ENCODE measurements at places on chromosomes 16 and 17. TPM values are rescaled to one million over a fixed set of nuclear protein-coding genes. Genes with fewer than 3 reads are reported as not detected.

DNA sequence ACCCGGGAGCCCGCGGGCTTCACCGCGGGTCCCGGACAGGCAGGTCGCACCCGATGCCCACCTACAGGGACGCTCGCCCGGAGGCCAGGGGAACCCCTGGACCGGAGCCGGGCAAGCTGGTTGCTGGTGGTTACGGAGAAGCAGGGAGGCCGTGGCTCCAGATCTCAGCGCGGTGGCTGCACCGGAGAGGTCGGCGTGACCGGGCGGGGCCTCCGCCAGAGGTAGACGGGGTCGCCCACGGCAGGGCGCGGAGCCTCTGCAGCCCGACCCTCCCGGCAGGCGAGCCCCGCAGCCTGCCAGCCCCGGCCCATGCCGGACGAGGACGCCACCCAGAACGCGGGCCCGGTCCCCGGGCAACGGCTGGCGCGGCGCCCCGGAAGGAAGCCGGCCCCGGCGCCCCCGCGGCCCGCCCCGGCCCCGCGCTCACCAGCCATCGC lies 341 bp downstream of the PCYT2 start:
- no peak for DNase-seq

DNA sequence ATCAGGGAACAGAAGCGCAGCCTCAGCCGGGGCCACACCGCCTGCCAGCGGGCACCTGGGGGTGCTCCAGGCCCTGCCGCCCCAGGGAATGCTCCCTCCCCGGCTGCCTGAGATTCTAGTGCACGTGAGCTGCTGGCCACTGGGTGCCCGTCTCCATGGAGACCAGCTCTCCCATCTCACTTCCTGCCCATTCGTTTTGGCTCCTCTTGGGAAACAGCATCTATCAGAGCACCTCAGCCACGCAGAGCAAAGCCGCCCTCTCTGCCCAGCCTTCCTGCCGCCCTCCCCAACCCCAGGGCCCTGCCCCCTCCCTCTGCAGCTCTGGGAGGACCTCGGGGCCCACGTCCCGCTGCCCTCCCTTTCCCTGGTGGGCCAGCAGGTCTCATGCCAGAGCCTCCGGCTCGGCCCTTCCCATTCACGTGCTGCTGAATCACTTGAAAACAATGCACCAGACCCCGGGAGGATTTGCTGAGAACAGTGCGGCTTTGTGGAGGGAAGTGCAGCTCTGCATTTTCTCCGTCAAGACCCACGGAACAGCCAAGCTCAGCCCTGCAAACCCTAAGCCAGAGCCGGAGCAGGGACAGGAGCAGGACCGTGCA lies 19.4 kb downstream of the CEP295NL start:
- DNase-seq, result peak; percentile 100

DNA sequence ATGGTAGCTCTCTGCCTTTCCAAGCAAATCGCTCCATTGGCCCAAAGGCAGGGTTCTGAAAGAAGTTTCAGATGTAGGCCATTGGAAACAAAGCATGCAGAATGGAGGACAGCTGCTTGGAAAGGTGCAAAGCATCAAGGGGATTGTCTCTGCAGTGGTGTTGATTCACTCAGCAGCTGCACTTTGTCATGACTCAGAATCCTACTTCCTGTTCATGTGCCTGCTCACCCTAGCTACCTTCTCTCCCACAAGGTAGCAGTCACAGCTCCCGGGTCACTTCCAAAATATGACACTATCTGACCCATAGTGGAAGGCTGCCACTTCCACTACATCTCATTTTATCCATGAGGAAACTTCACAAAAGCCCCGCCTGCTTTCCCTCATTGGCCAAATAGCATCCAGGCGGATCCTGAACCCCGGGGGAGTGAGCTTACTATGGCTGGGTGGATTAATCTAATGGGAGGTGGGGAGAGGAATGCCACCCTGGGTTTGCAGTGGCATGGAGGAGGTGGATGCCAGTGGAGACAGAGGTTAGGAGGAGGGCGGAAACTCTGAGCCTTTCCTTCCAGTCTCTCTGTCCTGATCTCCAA lies 74.7 kb upstream of the NKD1 start:
- DNase-seq, result no peak

GRCh38 chr16:11992008-11992584 lies 15.6 kb downstream of the SNX29 start:
- DNase-seq, result no peak

GRCh38 chr16:21713549-21714368 lies 50.0 kb downstream of the OTOA start:
- DNase-seq, result no peak

- DNase-seq, result no peak
Observed at GRCh38 chr17:80990921-80991644, 558 bp upstream of the CHMP6 start.

DNA sequence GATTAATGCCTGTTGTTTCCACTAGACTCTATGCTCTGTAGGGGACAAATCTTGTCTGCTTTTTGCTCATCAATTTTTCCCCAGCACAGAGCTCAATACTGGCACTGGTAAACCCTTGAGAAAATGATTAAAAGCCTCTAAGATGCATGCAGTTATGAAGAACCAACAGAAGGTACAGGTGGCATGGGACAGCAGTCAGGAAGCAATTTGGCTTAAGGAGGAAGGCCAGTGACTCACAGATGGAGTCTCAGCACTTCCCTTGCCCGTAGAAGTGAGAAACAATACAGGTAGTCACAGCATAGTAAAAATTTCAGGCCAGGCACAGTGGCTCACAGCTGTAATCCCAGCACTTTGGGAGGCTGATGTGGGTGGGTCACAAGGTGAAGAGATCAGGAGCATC lies 504.7 kb upstream of the RBFOX1 start:
- DNase-seq, result no peak

- peak; percentile 41 for DNase-seq
Observed at GRCh38 chr17:48523010-48523409, 7.8 kb downstream of the HOXB1 start.

DNA sequence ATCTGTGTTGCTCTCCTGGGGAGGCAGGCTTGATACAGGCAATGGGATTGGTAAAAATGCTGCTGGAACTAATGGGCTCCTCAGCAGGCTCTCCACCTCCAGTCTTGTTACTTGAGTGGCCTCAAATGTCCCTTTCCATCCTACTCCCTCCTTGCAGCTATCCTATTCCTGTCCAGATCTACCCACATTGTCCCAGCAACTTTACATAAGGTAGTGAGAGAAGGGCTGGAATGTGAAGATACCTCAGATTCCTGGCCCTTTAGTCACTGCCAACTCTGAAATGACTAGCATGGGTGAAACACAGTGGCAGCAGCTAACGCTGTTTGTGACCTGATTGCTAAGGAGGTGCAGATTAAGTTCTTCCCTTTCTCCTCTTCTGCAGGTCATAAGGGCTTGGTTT lies 210.1 kb upstream of the HS3ST4 start:
- DNase-seq, result no peak

DNA sequence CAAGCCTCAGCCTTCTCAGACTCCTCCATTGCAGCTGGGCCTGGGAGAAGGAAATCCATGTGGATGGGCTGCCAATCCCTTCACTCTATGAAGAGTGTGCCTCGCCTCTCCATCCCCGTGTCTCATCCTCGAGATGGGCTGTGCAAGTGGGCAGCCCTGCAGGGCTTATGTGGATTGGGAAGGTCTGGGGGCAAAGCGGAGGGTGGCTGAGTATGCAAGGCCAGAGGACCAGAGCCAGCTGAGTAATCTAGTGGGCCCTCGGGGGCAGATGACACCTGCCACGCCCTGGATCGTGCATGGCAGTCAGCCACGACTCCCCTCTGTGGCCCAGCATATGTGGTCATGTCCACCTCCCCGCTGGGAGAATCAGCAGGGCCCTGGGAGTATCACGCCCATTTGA lies 78.9 kb downstream of the IRX5 start:
- DNase-seq, result no peak

DNA sequence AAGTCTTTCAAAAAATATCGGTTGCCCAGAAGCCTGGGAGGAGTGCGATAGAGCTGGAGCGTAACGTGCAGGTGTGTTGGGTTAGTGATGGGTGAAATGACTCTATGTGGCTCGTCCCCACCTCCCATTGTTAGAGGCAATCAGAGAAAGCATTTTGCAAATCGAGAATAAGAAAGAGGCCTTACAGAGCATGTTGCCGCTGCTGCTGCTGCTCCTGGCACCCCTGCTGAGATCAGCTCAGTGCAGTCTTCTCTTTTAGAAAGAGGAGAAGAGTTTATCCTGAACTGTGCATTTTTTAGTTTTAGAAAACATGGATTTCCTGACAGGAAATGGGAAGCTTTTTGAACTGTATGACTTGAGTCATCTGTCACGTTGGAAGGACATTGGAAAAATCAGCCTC lies 774.5 kb upstream of the RBFOX1 start:
- DNase-seq, result no peak

GRCh38 chr17:34763728-34764665 lies 184.6 kb downstream of the TMEM132E start:
- peak; percentile 14 for DNase-seq

DNA sequence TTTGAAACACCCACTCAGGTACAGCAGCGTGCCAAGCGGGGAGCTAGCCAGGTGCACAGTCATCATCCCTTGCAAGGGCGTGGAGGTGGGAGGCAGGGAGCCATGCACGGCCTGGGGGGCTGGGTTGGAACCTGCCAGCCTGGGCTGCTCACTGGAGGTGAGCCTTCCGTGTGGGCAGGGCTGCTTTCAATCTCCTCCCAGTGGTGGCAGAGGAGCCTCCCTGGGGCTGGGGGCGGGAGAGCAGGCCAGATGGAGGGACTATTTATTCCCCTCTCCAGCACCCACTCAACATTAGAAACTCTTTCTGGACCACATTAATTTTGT lies 90.3 kb downstream of the KATNIP start:
- DNase-seq, result no peak

GRCh38 chr17:60163108-60163784 lies 13.5 kb downstream of the CA4 start:
- peak; percentile 45 for DNase-seq

GRCh38 chr16:81522108-81522701 lies 77.6 kb downstream of the CMIP start:
- peak; percentile 43 for DNase-seq

DNA sequence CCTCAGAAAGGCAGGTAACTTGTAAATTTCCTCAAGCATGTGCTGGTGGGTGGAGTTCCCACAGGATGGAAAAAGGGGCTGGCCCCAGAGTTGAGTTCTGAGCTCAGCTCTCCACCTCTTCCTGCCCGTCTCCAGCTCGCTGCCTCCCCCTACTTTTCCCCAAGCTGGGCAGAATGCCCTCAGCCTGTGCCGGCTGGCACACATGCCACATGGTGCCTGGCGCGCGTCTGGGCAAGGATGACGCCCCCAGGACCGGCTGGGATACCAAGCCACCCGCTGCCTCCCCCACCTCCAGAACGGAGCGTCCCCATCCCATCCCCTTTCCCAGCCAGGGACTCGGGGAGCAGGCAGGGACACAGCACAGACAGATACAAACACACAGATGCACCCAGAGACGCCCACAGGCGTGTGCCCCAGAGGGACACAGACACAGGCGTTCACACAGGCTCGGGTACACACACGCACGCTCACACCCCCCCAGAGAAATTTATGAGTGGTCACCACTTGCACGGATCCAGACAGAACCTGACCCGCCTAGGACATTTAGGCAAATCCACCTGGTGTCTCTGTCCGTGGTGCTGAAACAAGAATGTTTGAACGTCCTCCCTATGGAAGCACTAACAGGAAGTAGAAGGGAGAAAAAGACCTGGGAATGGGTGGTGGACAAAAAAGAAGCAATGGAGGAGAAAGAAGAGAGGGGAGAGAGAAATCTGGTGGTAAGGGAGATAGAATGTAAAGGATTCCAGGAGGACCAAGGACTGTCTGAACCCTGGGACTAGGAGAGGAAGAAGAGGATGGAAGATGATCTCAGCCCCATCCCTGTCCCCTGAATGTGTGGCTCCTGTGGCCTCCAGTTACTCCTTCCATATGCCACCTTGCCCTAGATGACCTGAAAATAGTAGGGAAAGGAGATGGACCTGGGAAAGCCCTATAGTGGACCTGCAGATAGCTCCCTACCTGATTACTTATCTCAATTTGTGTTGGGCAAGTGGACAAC lies 15.5 kb downstream of the NEUROD2 start:
- DNase-seq, result peak; percentile 31

DNA sequence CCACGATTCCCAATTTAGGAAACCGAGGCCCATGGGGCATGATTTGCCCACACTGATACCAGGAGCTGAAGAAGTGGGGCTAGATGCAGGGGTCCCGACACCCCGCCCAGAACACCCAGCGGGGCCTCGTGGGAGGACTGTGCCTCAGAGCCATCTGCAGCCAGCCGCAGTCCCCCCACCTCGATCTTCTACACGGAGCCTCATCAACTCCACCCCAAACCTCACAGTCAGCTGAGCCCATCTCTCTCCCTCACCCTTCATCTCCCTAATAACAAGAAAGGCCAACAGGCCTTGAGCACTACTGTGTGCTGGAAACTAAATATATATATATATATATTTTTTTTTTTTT lies 4.2 kb downstream of the ITGAE start:
- no peak for DNase-seq

GRCh38 chr17:75270218-75270965 lies 639 bp downstream of the MIF4GD start:
- peak; percentile 79 for DNase-seq

GRCh38 chr17:28788100-28788499 lies 44.3 kb downstream of the TRAF4 start:
- no peak for DNase-seq

- no peak for DNase-seq
Observed at GRCh38 chr16:27950206-27950887, 113.2 kb downstream of the GSG1L start.

GRCh38 chr17:63780507-63780906 lies 6.5 kb downstream of the DDX42 start:
- peak; percentile 65 for DNase-seq

GRCh38 chr17:79630126-79630525 lies 19.3 kb upstream of the RBFOX3 start:
- DNase-seq, result no peak

DNA sequence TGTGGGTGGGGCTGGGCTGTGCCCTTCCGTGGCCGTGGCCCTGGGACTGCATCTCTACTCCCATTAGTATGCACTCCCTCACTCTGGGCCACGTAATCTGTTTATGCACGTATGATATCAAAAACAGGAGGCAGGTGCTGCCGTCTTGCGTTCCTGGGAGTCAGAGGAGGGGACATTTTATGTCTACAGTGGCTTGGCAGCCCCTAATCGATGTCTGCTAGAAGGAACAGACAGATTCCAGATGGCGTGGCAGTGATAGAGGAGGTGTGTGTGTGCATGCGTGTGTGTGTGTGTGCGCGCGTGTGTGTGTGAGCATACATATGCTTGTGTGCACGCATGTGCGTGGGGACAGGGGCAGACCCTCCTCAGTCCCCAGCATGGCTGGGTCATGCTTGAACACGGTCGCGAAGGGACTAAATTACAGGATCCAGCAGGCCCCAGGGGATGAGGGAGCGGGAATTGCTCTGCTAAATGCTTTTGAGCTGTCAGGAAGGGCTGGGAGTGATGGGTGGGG lies 44.7 kb downstream of the SREBF1 start:
- no peak for DNase-seq

- peak; percentile 28 for DNase-seq
Observed at GRCh38 chr17:40445751-40446468, 2.7 kb downstream of the IGFBP4 start.

The TP53TG3B gene
- total RNA-seq, result not detected

The OR4D2 gene
- not detected for total RNA-seq

The SNTB2 gene
- total RNA-seq, result 9.7 TPM

The GAS7 gene
- 115 TPM for total RNA-seq

The PNMT gene
- not detected for total RNA-seq
